ENCODE measurements at places on chromosomes 11 and 22.

DNA sequence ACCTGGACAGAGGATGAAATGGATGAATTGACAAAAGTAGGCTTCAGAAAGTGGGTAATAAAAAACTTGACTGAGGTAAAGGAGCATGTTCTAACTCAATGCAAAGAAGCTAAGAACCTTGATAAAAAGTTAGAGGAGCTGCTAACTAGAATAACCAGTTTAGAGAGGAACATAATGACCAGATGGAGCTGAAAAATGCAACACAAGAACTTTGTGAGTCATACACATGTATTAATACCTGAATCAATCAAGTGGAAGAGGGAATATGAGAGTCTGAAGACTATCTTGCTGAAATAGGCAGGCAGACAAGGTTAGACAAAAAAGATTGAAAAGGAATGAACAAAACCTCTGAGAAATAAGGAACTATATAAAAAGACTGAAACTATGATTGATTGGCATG lies 47.9 kb upstream of the SLC22A9 start:
- no peak for DNase-seq

- DNase-seq, result no peak
Observed at GRCh38 chr11:68570691-68571090, 110.1 kb downstream of the PPP6R3 start.

DNA sequence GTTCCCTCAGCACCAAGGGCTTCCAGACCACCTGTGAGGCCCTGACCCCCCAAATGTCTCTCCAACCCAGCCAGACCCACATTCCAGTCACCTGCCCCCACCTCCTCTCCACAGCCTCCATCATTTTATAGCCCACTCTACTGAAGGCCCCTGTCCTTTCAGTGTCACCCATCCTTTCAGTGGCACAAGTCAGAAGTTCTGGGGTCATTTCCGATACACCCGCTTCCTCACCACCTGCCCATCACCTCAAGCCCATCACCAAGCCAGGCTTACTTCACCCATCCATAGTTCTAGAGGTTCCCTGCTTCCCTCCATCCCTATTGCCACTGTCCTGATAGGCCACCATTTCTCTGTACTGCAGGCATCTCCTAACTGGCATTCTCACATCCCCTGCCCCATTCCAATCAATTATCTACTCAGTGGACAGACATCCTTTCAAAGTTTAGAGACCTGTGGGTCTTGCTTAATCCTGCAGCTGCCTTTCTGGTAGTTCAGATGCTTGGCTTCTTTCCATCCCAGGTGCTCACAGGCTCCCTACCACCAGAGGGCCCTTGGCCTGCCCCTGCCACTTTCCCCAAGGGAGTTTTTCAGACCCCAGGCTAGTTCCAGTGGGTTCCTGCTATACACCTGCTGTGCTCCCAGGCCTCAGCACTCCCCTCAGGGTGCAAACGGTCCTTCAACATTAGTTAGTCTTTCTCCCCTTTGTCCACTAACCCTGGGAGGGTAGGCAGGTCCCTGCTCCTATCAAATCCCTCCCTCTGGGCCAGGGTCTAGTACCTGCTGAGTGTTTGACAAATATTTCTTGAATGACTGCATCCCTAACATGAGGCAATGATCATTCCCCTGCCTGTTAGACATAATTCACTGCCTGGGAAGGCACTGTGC lies 7.6 kb downstream of the KCNQ1OT1 start:
- no peak for DNase-seq

DNA sequence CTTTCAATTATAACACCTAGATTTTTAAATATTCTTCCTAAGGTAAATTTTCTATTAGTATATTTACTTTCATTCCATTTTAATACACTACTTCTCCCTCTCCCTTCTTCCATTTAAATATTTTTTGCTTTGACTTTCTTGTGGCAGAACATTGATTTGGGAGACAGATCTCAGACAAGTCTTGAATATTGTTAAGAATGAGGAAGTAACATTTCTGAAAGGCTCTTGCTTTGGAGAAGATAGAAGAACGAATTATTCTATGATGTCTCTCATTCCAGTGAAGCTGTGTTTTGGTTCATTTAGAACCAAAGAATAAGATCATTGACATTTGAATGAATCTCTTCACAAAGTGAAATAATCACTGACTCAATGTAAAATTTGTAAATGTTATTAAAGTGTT lies 2.4 kb downstream of the IPO7 start:
- DNase-seq, result no peak

- DNase-seq, result no peak
Observed at GRCh38 chr11:124769806-124770774, 8.0 kb upstream of the ESAM start.

- no peak for DNase-seq
Observed at GRCh38 chr11:1821562-1821961, 13.2 kb upstream of the SYT8 start.

DNA sequence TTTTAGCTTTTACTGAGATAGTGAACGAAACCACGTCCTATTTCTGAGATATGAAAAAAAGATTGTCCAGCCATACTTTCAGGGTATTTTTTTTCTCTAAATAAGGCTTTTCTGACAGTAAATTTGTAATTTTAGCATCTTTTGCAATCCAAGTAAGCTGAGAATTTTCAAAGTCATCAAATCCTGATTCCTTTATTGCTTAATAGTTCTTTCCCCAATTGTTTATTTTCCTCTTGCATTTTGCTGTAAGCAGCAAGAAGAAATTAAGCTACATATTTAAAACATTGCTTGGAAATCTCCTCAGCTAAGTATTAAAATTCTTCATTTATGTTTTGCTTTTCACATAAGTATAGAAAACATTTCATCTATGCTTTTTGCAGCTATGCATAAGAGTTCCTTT lies 493.3 kb upstream of the CCDC179 start:
- no peak for DNase-seq

GRCh38 chr11:22927793-22928192 lies 67.5 kb upstream of the CCDC179 start:
- DNase-seq, result no peak

DNA sequence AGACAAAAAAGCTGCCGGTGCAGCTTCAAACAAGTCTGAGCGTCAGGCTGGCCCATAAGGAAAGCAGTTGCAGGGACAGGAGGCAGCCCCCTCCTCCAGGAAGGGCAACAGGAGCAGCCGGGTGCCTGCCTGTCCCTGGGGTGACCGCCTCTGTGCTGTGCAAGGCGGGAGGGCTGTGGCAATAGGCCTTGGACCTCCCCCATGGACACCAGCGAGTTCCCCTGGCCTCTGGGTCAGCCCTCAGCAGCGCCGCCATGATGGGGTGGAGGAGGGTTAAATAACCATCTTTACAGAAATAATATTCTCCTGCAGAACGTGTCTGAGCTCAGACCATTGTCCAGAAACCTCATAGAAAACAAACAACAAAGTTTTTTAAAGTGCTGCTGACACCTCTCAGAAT lies 3.3 kb upstream of the TMPRSS4 start:
- no peak for DNase-seq

DNA sequence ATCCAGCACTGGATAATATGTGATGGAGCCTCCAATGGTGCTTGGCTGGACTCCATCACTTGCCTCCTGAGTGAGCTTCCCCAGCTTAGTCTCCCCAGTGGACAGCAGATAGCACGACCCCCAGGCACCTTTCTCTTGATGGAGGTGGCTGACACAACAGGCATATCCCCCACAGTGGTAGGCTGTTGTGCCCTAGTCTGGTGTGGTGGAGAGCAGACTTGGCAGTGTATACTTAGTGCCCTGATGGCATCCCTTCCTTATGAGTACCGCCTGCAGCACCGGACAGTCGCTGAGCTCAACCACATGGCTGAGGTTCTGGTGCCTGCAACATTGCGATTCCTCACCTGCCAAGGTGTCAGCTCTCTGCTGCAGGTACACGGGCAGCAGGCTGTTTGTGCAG lies 50.1 kb downstream of the DNHD1 start:
- no peak for DNase-seq

DNA sequence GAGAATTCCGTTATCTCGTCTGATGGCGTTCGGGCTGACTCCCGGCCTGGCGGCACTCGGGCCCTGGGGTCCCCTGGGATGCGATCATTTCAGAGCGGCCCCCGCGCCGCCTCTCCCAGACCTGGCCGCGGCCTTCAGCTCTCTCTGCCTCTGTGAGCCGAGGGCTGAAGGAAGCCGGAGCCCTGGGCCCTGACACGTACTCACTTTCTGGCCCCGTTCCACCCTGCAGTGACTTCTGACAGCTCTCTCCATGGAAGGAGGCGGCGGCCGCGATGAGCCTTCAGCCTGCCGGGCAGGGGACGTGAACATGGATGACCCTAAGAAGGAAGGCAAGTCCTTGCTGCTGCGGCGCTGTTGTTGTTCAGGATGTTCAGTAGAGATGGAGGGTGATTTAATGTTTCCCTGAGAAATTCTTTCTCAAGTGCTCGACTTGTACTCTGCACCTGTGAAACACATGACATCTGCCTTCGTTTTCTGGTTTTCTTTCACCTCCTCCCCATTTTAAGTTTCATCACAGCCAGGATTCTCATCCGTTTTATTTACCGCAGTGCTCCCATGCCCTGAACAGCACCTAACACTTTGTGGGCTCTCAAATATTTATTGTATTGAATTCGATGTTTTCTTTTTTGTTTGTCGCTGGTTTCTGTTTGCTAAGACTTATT lies 612 bp downstream of the GTSE1 start:
- DNase-seq, result no peak

Data from iPS DF 6.9 (cell line).